Urinary bladder (tissue), 4 donors: ENCODE measurements at places on chromosomes 11 and 22.

- no peak for DNase-seq
Observed at GRCh38 chr11:112958670-112959069, 2.5 kb upstream of the NCAM1 start.

- no peak for DNase-seq
Observed at GRCh38 chr11:35030716-35031213, 108.2 kb upstream of the CD44 start.

- DNase-seq, result no peak
Observed at GRCh38 chr11:15774388-15774939, 581.9 kb downstream of the SOX6 start.

DNA sequence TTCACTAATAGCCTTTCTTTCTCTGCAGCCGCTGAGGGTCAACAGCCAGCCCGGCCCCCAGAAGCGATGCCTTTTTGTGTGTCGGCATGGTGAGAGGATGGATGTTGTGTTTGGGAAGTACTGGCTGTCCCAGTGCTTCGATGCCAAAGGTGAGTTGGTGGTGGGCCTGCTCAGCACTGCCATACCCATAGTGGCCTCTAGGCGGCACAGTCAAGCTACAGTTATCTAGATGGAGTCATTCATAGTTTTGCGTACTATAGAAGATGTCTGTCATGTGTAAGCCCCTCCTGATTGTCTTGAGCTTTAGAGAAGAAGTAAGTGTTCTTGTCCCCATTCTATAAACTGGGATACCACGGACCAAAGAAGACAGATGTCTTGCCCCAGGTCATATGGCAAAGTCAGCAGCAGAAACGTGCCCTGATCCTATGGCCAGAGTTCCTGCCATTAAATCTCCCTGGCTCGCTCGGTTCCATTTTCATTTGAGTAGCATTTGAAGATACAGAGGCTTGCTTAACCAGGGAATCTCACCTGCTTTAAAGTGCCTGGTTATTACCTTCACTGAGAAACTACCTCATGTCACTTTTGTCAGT lies 42.1 kb upstream of the CRTAM start:
- DNase-seq, result no peak

- no peak for DNase-seq
Observed at GRCh38 chr22:26127556-26127955, 41.7 kb upstream of the SEZ6L start.

DNA sequence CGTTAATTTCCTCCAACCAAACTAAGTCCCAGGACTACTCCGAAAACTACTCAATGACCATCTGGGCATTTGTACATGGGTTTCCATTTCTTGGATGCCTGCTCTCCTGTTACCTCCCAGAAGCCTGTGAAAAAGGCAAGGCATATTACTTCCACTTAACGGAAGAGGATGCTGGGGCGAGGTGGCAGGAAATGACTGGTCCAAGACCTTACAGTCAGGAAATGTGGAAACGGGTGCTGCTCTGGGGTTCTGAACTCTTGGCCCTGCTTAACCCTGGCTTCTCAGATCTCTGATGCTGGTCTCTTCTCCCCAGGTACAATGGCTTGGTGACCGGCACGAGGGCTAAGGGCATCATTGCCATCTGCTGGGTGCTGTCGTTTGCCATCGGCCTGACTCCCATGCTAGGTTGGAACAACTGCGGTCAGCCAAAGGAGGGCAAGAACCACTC lies 12.9 kb downstream of the ADORA2A start:
- DNase-seq, result no peak

GRCh38 chr22:19819208-19819910 lies 35.3 kb downstream of the GNB1L start:
- no peak for DNase-seq

DNA sequence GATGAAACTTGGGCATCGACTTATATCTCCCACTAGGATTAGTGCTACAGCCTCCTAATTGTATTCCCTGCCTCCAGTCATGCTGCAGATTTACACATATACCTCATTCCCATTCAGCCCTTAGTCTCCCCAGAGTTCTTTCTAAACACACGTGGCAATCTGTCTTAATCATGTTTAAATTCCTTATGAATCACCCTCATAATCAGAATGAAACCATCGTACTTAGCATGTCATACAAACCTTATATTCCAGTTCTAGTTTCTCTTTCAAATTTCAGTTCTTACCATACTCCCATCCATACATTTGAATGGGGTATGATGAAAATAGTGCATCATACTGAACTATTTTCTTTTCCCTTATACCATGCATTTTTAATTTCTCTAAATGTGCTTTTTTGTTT lies 6.0 kb upstream of the OR10A2 start:
- DNase-seq, result no peak

DNA sequence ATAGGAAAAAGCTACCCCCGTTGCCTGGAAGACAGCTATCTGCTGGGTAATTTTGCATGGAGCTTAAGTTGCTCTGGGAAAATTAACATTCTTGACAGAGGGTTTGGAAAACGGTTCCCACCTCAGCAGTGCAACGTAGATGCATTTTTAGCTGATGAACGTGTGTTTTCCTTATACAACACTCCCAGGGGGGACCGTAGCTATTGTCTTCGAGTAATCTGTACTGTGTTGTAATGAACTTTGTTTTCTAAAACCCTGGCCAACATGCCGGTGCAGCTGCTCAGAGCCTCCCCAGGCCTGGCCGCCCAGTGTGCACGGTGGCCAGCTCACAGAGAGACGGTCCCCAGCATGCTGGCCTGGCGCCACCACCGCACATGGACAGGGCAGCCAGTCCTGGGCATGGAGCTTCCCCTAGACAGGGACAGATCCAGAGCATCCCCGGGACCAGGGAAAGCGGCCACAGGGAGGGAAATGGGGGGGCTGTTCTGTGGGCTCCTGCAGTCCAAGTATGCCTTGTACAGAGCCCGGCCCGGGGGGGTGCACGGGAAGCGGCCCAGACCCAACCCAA lies 2.2 kb downstream of the TNNT3 start:
- DNase-seq, result no peak

DNA sequence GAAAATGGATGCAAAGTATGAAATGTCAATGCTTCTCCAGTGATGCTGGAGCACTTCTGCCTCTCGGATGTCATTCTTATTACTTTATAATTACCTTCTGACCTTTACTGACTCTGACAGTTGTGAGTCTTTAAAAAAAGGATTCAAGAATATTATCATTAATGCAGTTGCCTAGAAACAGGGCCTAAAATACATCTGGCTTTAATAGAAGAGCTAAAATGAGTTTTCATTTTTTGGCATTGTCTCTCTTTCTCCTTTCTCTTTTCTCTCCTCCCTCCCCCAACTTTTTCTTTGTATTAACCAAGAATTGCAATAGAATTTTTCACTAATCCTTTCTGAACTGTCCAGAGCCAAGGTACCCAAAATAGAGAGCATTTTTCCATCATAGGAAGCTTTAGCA lies 45.9 kb downstream of the FDX1 start:
- peak; percentile 18 for DNase-seq

DNA sequence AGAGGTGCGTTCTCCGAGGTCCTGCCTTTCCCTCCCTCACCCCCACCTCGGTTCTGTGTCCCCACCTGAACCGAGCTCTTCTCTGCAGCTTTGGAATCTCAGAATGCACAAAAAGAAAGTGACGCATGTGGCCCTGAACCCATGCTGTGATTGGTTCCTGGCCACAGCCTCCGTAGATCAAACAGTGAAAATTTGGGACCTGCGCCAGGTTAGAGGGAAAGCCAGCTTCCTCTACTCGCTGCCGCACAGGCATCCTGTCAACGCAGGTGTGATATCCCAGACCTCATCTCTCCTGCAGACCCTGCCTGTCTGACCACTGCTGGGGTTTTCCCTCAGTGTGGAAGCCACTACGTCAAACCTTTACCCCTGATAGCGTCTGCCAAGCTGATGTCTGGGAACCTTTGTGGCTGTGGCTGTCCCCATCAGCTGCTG lies 13.9 kb downstream of the ACP2 start:
- DNase-seq, result no peak

- DNase-seq, result no peak
Observed at GRCh38 chr11:125036933-125037332, 26.2 kb upstream of the SLC37A2 start.

- DNase-seq, result no peak
Observed at GRCh38 chr11:94283678-94284077, 20.7 kb upstream of the IZUMO1R start.

- DNase-seq, result no peak
Observed at GRCh38 chr11:114181195-114181594, 115.0 kb upstream of the NNMT start.

GRCh38 chr22:41229730-41230400 lies 10.9 kb downstream of the CHADL start:
- DNase-seq, result no peak

DNA sequence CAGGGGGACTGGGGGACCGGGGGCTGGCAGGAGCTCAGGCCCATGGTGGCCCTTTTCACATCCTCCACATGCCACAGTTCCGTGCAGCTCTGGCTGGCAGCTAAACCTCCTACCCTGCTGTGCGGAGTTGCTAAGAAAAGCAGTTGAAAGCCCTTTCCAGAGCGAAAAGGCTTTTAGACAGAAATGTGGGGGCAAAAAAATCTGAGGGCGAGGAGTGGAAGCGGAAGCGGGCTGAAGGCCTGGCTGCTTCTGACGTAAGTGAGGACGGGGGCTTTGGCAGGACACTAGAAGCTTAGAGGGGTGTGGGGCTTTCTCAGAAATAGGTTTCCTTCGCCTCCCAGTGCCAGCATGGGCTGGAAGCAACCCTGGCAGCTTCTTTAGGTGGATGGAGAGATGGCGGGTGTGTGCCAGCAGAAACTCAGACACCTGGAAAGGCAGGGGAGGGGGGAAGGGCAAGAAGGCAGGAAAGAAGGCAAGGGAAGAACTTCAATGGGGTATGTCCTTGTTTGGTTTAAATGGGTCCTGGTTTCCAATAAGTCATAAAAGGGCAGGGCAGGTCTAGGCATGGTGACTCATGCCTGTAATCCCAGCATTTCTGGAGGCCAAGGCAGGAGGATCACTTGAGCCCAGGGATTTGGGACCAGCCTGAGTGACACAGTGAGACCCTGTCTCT lies 11.2 kb upstream of the DGKZ start:
- DNase-seq, result no peak

GRCh38 chr11:117950301-117950700 lies 21.1 kb upstream of the TMPRSS13 start:
- DNase-seq, result no peak

GRCh38 chr11:99937330-99937729 lies 749.8 kb upstream of the ARHGAP42 start:
- DNase-seq, result no peak

GRCh38 chr22:17647991-17648390 lies 9.4 kb downstream of the BCL2L13 start:
- no peak for DNase-seq

DNA sequence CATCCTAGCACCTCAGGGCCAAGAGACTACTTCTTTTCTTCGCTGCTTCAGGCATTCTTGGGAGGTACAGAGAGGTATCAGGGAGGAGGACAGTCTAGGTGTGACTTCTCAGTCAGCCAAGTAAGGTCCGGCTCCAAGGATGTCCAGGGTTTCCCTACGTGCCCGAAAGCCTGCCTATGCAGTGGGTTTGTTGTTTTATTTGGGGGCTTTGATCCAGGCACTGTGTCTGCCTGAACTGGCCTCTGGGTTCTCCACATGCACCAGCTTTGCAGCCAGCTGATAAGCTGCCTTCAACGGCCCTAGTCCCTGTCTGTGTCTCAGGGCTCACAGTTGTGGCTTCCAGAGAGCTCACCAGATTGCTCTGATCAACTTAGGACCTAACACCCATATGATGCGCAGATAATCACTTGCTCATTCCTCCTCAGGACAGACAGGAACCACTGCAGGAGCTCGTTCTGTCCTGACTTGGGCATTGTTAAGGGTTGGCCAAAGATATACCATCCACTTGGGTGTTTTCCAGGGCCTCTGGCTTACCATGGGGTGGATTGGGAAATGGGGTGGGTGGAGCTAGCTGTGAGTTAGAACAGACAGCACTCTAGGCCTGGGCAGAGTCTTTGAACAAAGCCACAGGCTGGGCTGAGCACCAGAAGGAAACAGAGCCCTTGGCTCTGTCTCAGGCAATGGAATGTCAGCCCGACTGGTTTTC lies 45.5 kb upstream of the CRYBB3 start:
- no peak for DNase-seq

DNA sequence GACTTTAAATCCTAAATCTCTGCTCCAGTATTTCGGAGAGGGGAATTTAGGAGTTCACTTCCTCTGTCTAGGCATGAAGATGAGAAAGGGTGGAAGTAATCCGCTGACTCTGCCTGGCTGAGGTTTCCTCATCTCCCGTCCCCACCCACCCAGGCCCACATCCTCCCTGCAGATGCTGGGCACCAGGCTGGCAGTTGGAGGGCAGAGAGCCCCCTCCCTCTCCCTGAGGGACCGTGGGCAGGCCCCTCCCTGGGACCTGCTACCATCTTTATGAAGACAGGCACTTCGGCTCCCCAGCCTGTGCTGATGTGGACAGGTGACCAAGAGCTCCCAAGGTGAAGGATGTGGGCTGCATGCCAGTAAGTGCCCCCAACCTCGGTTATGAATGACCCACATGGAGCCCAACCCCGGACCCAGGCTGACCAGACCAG lies 6.7 kb downstream of the CASTOR1 start:
- DNase-seq, result no peak

DNA sequence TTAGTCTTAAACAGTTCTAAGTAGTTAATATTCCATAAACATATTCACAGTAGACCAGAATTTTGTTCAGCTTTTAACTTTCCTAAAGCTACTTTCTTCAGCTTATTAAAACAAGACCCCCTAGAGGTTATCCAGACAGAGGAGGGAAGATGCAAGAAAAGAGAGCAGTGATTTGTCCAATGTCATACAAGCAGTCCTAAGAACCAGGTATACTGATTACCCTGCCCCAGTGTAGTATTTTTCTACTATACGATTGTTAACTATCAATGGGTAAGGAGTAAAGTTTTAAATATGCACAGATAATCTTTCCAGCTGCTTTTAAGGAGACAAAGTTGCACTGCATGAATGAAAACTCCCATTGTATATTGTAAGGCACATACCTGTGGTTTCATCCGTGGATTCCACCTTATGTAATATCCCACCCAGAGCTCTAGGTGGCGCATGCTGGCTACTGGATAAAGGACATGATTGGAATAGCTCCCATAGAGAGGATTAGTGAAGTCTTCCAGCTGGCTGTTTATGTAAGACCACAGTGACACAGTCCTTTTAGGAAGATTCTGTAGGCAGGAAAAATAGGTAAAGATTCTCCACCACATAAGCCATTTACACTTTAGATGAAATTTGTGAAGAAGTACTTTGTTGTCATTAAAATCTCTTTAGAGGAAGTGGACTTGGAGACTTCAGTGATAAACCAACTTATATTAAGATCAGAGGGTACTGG lies 45.6 kb downstream of the CEP57 start:
- peak; percentile 48 for DNase-seq

GRCh38 chr11:70779433-70780245 lies 381.3 kb downstream of the CTTN start:
- DNase-seq, result no peak

- no peak for DNase-seq
Observed at GRCh38 chr11:75245356-75246005, 4.9 kb downstream of the TPBGL start.
